ENCODE measurements at places on chromosomes 16 and 17.

DNA sequence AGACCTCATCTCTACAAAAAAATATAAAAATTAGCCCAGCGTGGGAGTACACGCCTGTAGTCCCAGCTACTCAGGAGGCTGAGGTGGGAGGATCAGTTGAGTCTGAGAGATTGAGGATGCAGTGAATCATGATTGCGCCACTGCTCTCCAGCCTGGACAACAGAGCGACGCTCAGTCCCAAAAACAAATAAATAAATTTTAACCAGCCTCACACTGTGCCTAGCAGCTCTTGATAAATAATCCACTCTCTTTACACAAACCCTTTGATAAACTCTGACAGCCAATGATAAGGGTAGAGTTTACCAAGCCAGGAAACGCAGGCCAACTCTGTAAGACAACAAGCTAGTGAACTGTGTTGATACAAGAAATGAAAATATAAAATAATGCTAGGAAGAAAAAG is 32.7 kb downstream of the LITAF start:
- DNase-seq, result no peak

- DNase-seq, result no peak
Measured at GRCh38 chr17:11293480-11293879, 52.5 kb downstream of the SHISA6 start.

DNA sequence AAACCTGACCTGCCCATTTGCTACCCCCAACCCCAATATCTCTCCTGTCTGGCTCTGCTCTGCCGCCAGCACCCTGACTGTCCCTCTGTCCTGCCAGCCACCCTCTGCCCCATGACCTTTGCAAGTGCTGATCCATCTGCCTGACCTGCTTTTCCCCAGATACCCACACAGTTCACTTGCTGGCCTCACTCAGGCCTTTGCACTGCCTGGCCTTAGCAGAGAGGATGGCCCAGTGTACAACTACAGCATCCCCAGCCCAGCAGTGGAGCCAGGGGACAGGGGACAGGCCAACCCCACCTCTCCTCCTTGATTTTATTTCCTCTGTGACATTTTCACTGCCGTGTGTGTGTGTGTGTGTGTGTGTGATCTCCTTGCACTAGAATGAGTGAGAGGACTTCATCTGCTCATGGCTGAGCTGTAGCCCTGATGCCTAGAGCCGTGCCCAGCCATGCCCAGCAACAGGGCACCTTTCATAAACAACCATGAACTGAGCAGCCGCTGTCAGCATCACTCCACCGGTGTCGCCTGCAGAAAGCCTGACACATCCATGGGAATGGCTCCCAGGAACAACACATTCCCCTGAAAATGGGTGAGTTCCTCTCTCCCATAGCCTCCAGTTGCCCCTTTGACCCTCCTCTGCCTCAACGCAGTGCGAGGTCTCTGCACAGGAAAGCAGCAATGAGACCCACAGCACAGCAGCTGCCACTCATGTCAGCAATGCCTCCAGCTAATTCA is 36.0 kb upstream of the RBFOX3 start:
- no peak for DNase-seq

DNA sequence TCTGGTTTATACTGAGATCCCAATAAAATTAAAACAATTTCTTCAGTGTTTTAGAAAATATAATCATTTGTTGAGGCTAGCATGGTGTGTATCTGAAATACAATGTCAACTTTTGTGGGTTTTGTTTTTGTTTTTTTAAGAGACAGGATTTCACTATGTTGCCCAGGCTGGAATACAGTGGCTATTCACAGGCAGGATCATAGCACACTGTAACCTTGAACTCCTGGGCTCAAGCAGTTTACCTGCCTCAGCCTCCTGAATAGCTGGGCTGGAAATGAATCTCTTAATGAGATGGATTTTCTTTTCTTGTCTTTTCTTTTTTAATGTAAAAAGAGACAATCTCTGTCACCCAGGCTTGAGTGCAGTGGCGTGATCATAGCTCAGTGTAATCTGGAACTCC is 12.1 kb downstream of the DDX42 start:
- DNase-seq, result no peak

Measured in stimulated activated CD8-positive, alpha-beta memory T cell treated with anti-CD3 and anti-CD28 coated beads, Interleukin-15, amount 100 ng/mL, for 24 hours (primary cell).